ENCODE measurements at places on chromosomes 4 and X. TPM values are rescaled to one million over a fixed set of nuclear protein-coding genes. Genes with fewer than 3 reads are reported as not detected.

- H3K4me1 ChIP-seq: no peaks in the 10 kb centered on the region
- DNase-seq: no peak
- no peaks in the 10 kb centered on the region for H3K27me3 ChIP-seq
- no peaks in the 10 kb centered on the region for H3K36me3 ChIP-seq
- H3K4me3 ChIP-seq: no peak overlapping the region
- H3K27ac ChIP-seq: no peak overlapping the region
These were observed 94.0 kb downstream of the COL4A6 start for GRCh38 chrX:108344216-108344615.

DNA sequence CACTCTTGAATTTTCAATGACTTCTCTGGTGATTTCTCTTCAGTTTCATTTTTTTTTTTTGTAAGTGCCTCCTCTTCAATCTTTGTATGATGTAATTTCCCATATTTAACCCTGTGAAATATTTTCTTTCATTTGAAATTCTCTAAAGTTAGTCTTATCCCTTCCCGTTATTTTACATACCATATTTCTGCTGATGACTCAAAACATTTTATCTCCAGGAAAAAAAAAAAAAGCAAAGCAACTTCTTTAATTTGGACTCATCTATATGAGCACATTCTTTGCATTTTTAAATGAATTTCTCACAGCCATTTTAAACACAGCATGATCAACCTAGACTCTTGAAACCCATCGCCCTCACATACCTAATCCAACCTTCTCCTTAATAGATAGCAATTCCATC lies 1831.4 kb downstream of the ARAP2 start:
- no peak for DNase-seq
- no peak overlapping the region for H3K27ac ChIP-seq
- H3K4me3 ChIP-seq: no peak overlapping the region
- no peaks in the 10 kb centered on the region for H3K4me1 ChIP-seq
- H3K27me3 ChIP-seq: no peaks in the 10 kb centered on the region

- no peaks in the 10 kb centered on the region for H3K4me1 ChIP-seq
- no peaks in the 10 kb centered on the region for H3K27me3 ChIP-seq
- H3K36me3 ChIP-seq: no peaks in the 10 kb centered on the region
- H3K4me3 ChIP-seq: no peak overlapping the region
- no peak for DNase-seq
These were observed 965.1 kb upstream of the PABPC4L start for GRCh38 chr4:135166661-135167060.

DNA sequence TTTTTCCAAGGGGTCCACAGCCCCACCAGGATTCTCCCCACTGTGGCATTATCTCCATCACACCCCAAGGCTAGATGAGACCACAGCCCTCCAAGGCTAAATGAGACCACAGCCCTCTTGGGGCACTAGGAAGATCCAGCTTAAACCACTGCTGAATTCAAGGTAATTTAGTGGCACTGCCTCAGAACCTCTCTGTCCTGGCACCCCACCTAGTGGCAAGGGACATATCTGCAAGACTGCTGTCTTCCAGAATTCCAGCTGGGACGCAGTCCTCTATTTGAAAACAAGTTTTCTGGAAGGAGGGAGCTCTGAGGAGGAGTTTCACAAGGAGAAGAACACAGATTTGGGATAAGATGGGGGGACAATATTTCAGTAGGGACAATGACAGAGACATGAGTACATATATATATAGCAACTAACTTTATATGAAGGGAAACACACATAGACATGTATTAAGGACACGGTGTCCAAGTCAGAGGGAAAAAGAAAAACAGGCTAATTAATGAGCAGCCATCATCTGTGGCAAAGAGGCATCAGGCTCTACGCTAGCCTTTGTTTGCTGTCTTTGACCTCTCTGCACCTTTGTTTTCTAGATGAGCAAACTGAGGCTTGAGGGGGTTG lies 9.3 kb downstream of the CETN2 start:
- H3K4me1 ChIP-seq: no peaks in the 10 kb centered on the region
- H3K27me3 ChIP-seq: peaks cover 9% of the 10 kb centered on the region
- no peak overlapping the region for H3K4me3 ChIP-seq
- peak; percentile 18 for DNase-seq
- no peaks in the 10 kb centered on the region for H3K36me3 ChIP-seq
- no peak overlapping the region for H3K27ac ChIP-seq

- H3K27ac ChIP-seq: no peak overlapping the region
- peaks cover 32% of the 10 kb centered on the region for H3K36me3 ChIP-seq
- H3K4me3 ChIP-seq: no peak overlapping the region
- no peaks in the 10 kb centered on the region for H3K27me3 ChIP-seq
- peaks cover 20% of the 10 kb centered on the region for H3K4me1 ChIP-seq
These were observed 33.9 kb downstream of the KLHL15 start for GRCh38 chrX:23993012-23993633.

GRCh38 chr4:152535360-152535902 lies 461 bp downstream of the FBXW7 start:
- H3K4me3 ChIP-seq: peak overlapping the region; percentile 86
- peaks cover 55% of the 10 kb centered on the region for H3K4me1 ChIP-seq
- peak overlapping the region; percentile 97 for H3K27ac ChIP-seq
- H3K36me3 ChIP-seq: peaks cover 54% of the 10 kb centered on the region
- DNase-seq: peak; percentile 44

DNA sequence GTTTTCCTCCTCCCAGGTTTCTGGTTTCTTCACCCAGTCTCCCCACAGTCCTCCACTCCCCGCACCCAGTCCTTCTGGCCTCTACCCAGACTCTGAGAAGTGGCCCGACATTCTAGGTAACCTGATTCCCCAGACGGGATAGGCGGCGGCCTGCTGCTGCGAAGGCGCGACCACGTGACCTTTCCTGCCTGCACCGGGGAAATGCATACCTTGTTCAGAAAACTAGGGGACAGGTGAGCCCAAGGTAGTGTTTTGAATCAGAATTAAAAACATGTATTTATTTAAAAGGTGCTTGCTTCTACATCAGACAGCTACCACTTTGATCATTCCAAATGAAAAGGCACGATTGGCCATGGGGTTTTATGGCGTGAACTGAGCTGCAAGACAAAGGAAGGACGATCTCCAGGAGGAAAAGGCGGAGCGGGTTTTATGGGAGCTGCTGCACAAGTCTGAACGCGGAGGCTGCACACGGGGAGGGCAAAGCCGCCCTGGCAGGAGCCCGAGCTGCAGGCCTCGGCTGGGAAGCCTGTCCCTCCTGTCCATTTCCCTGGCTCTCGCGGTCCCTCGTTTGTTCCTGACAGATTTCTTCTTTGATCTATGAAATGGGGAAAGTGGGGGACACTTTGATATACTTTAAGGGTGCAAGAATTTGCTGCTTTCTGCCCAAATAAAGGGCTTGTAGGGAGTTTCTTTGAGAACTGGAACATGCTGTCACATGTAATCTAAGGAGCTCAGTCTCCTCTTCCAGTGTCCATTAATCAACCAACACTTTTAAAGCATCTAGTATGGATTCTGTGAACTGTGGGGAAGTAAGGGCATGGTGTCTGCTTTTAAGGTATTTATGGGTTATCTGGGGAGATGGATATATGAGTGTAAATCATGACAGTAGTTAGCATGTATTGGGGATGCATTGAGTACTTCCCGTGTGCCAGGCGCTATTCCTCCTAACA lies 150.9 kb downstream of the SPRY1 start:
- DNase-seq: no peak
- H3K4me1 ChIP-seq: no peaks in the 10 kb centered on the region
- H3K4me3 ChIP-seq: no peak overlapping the region
- H3K27ac ChIP-seq: no peak overlapping the region
- peaks cover 2% of the 10 kb centered on the region for H3K36me3 ChIP-seq

The CXCL3 gene
- not detected for total RNA-seq

DNA sequence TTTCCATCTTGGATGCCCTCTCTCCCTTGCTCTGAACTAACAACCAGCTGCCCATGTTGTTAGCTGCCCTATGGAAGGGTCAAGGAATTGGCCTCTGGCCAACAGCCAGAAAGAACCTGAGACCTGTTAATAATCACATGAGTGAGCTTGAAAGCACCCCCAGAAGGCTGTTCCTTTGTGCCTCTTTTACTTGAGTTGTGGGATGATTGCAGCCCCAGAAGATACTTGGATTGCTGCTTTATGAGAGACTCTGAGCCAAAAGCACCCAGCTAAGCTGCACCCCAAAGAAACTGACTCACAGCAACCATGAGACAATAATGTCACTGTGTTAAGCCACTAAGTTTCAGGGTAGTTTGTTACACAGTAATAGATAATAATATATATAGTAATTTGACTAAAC lies 73.3 kb downstream of the FRYL start:
- no peak overlapping the region for H3K27ac ChIP-seq
- H3K36me3 ChIP-seq: peaks cover 38% of the 10 kb centered on the region
- no peaks in the 10 kb centered on the region for H3K27me3 ChIP-seq
- no peak for DNase-seq

- DNase-seq: no peak
- no peak overlapping the region for H3K27ac ChIP-seq
- no peak overlapping the region for H3K4me3 ChIP-seq
- no peaks in the 10 kb centered on the region for H3K4me1 ChIP-seq
- peaks cover 9% of the 10 kb centered on the region for H3K27me3 ChIP-seq
- H3K36me3 ChIP-seq: no peaks in the 10 kb centered on the region
These were observed 31.8 kb upstream of the CWH43 start for GRCh38 chr4:48954314-48954713.

The KLHL34 gene
- total RNA-seq: 0.58 TPM

DNA sequence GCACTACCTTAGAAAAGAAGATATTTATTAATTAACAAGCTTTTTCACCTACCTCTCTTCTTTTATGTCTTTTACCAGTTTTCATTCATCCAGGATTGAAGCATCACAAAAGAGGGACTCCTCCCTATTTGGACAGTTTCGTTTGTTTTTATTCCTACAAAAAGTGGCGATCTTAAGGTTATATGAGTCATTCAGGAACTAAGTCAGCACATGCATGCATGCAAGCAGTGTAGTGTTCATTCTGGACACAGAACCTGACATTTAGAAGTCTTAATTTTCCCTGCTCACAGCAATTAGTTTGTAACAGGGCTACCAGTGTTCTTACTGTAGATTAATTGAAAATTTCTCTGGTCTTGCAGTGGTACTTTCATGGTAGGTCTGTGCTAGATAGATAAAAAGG lies 47.9 kb upstream of the QRFPR start:
- H3K4me3 ChIP-seq: no peak overlapping the region
- H3K27me3 ChIP-seq: peaks cover 18% of the 10 kb centered on the region
- no peaks in the 10 kb centered on the region for H3K4me1 ChIP-seq
- H3K27ac ChIP-seq: no peak overlapping the region

GRCh38 chr4:115121351-115122043 lies 8.1 kb upstream of the NDST4 start:
- H3K27ac ChIP-seq: no peak overlapping the region
- H3K27me3 ChIP-seq: no peaks in the 10 kb centered on the region
- H3K4me3 ChIP-seq: no peak overlapping the region
- no peaks in the 10 kb centered on the region for H3K4me1 ChIP-seq
- no peaks in the 10 kb centered on the region for H3K36me3 ChIP-seq
- DNase-seq: no peak

- H3K27ac ChIP-seq: no peak overlapping the region
- H3K4me3 ChIP-seq: no peak overlapping the region
- no peaks in the 10 kb centered on the region for H3K36me3 ChIP-seq
- no peak for DNase-seq
- peaks cover 15% of the 10 kb centered on the region for H3K27me3 ChIP-seq
These were observed 7.3 kb upstream of the ARHGAP10 start for GRCh38 chr4:147724468-147725201.

The USP51 gene
- 0.78 TPM for total RNA-seq

The SMIM31 gene
- total RNA-seq: not detected

- H3K4me1 ChIP-seq: no peaks in the 10 kb centered on the region
- peak; percentile 83 for DNase-seq
- H3K27me3 ChIP-seq: peaks cover 32% of the 10 kb centered on the region
These were observed 36.9 kb upstream of the SYTL4 start for GRCh38 chrX:100768679-100769338.

DNA sequence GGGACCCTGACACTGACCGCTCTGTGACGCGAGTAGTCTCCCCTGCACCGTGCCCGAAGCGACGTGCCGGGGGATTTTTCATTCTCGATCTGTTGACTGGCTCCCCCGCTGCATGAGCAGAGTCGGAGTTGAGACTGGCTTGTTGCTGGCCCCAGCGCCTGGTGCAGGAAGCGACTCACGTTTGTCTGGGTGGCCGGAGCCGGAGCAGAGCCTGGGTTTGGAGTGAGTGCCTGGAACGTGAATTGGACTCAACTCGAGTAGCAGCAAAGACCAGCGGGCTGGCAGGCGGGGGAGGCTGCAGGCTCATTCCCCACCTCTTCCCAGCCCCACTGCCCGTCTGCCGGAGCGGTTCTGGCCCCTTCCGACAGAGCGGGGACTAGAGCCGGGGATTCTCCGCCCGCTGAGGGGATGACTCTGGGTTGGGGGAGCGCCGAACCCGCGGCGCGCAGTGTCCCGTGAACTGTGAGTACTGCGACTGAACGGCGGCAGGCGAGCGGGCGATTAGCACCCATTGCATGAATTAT lies 554 bp downstream of the PCDH7 start:
- peak overlapping the region; percentile 47 for H3K4me3 ChIP-seq
- no peak for DNase-seq
- H3K27me3 ChIP-seq: peaks cover 64% of the 10 kb centered on the region

The RNF150 gene
- not detected for total RNA-seq

DNA sequence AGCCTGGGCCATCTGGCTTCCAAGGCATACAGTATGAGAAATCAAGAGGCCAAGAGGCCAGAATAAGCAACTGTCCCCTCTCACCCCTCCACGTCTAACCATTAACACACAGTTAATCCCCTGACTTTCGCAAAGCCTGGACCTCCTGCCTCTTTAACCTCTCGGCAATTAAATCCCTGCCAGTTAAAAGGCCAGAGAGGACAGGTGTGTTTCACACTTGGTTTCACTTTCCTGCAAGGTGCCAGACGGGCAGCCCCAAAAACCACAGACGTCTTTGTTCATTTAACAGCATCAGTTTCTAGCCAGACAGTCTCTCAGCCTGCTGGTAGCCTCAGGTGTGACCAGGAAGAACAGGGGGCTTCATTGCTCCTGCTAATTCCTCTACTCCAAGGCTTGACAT lies 91.1 kb upstream of the KIT start:
- H3K4me3 ChIP-seq: no peak overlapping the region
- no peaks in the 10 kb centered on the region for H3K36me3 ChIP-seq
- DNase-seq: no peak
- H3K4me1 ChIP-seq: no peaks in the 10 kb centered on the region
- no peaks in the 10 kb centered on the region for H3K27me3 ChIP-seq

GRCh38 chr4:25856756-25857155 lies 6.0 kb downstream of the SEL1L3 start:
- peak overlapping the region; percentile 2 for H3K27ac ChIP-seq
- no peak for DNase-seq
- no peak overlapping the region for H3K4me3 ChIP-seq
- peaks cover 92% of the 10 kb centered on the region for H3K4me1 ChIP-seq
- H3K36me3 ChIP-seq: peaks cover 26% of the 10 kb centered on the region
- no peaks in the 10 kb centered on the region for H3K27me3 ChIP-seq

The HHIP gene
- not detected for total RNA-seq

- no peak for DNase-seq
- no peaks in the 10 kb centered on the region for H3K27me3 ChIP-seq
- H3K36me3 ChIP-seq: no peaks in the 10 kb centered on the region
- no peak overlapping the region for H3K27ac ChIP-seq
These were observed 71.6 kb downstream of the FAM114A1 start for GRCh38 chr4:38939165-38939564.

GRCh38 chr4:129968366-129968765 lies 872.4 kb downstream of the C4orf33 start:
- no peak overlapping the region for H3K4me3 ChIP-seq
- H3K4me1 ChIP-seq: no peaks in the 10 kb centered on the region
- H3K27me3 ChIP-seq: no peaks in the 10 kb centered on the region
- no peak for DNase-seq

- H3K36me3 ChIP-seq: no peaks in the 10 kb centered on the region
- no peak for DNase-seq
- H3K4me1 ChIP-seq: no peaks in the 10 kb centered on the region
These were observed 5.0 kb downstream of the ADH7 start for GRCh38 chr4:99430106-99430505.
